ENCODE measurements at places on chromosomes 2 and 18.
A peak's percentile ranks its signal among the peaks of the same experiment; 100 is the strongest.

DNA sequence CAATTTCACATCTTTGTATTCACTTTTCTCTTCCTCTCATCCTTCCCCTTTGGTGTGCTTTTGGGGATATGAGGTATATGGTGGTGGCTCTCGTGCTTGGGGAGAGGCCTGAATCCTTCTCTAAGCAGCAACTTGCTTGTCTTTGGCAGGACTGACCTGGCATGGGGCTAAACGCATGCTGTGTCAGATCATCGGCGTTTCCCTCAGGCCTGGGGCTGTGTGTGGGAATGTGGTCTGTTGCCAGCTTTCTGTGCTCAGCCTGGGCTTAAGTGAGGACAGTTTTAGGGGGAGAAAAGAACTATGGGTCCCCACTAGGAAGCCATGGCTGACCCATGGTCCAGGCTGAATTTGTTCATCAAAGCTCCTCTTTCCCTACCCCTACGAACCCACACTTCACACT is 60.7 kb downstream of the TET3 start:
- DNase-seq: peak; percentile 70

- DNase-seq: no peak
Measured at GRCh38 chr2:95344656-95345055, 47.5 kb downstream of the KCNIP3 start.

- no peak for DNase-seq
Measured at GRCh38 chr2:133885847-133886246, 317.6 kb upstream of the NCKAP5 start.

GRCh38 chr2:122074201-122074600 is 318.8 kb downstream of the TSN start:
- no peak for DNase-seq

DNA sequence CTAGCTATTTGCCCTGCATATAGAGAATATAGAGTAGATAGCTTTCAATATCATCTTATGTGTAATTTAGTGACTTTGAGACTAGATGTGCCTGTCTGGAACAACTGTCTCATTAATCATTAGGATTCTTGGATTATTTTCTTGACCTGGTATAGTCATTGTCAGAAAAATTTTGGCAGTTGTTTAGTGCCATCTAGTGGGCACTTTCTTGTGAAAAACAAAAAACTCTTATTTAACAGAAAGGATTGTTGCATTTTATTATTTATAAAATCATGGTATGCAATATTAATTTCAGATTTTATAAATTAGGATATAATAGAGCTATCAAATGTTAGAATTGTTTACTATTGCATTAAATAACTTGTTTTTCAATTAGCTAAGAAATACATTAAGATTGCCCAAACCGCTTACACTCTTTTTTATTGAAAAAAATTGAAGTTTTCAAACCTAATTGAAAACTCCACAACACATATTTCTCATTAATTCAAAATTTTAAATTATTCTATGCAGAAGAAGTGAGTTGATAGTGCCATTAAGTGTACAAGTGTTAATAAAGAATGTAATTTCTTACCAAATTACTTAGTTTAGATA is 80.3 kb downstream of the DYNAP start:
- peak; percentile 27 for DNase-seq

GRCh38 chr2:241468476-241468781 is 40.0 kb downstream of the STK25 start:
- no peak for DNase-seq

DNA sequence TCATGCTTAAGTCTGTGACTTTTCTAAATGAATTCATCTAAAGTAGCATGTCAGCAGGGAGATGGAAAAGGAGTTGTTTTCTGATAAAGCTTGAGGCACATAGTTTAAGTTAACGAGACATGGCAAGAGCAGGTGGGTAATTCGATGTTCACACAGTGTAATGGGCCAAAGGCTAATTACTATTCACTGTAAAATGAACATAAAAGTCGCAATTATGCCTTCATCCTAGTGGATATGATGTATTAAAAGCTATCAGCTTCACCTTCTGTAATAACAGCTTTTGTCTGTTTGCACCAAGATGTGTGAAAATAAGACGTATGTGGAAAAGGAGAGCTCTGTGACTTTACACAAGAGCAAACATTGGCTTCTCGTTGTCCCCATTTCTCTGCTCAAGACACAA is 94.2 kb upstream of the CDH20 start:
- DNase-seq: no peak

DNA sequence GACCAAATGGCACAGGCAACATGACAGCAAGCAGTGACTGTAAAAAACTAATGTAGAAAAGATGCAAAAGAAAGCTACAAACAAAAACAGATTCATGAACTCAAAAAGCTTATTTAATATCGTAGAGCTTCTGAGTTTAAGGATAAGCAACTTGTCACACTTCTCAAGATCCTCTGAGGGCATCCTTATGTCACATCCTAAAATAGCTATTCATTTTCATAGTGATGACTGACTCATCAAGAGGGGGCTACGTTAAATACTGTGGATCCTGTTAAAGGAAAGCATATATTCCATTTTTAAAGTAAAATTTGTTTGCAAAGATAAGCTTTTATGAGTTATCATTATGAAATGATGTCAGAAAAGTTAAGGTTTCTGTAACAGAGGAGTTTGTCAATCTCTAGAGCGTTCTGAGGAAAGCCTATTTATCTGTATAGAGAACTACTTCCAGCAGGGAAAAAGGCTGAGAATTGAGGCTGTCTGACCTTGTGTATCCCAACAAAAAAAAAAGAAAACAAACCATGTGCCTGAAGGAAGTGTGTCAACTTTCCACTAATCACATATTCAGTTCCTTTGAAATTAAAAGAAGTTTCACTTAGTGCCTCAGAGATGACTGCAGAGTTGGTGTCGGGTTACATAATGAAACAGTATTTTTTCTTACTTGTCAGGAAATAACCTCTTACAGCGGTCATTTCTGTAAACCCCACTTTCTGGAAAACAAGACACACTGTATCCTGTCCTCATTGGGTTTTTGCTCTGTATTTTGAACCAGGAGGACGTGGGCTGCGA is 115.5 kb downstream of the ESCO1 start:
- no peak for DNase-seq

DNA sequence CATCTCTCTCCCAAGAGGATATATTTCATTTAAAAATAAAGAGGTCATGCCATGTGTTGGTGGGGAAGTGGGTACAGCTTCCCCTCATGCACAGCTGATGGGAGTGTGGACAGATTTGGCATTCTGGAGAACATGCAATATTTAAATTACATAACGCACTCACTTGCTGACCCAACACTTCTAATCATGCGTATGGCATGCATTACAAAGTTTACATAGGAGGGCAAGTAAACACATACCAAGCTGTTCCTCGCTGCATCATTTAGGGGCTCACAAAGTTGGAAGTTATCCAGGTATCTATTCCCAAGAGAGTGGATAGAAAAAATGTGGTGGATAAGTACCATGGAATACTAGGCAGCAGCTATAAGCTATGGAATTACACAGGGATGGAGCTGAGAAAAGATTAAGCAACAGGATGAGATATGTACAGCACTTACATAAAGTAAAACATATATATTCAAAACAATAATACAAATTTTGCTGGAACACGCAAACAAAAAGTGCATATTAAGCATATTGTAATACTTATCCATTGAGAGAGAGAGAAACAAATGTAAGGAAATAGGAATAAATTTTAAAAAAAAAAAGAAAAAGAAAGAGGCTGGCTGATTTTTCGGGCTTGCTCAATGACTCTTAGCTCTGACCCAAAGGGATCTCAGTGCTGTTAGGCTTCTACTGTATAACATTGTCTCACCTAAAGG is 11.0 kb downstream of the CYP1B1 start:
- no peak for DNase-seq

- DNase-seq: no peak
Measured at GRCh38 chr18:22055466-22056238, 113.7 kb upstream of the GATA6 start.

GRCh38 chr2:191178806-191179514 is 28.2 kb upstream of the STAT4 start:
- DNase-seq: no peak

DNA sequence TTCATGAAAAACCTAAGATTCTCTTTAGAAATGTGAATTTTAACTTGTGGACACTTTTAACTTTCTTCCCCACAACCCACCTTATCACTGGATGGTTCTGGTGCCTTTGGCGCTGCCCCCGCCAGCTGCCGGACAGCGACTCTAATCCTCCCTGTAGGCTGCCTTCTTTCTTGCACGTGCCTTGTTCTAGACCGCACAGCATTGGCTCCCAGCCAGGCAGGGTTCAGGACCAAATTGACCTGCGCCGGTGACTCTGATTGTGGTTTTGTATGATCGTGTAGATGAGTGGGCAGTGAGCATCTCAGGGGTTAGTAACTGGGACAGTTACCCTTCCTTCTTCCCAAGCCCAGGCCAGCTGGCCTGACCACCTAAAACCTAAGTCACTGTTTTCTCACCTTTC is 106.8 kb downstream of the ASAP2 start:
- DNase-seq: no peak

DNA sequence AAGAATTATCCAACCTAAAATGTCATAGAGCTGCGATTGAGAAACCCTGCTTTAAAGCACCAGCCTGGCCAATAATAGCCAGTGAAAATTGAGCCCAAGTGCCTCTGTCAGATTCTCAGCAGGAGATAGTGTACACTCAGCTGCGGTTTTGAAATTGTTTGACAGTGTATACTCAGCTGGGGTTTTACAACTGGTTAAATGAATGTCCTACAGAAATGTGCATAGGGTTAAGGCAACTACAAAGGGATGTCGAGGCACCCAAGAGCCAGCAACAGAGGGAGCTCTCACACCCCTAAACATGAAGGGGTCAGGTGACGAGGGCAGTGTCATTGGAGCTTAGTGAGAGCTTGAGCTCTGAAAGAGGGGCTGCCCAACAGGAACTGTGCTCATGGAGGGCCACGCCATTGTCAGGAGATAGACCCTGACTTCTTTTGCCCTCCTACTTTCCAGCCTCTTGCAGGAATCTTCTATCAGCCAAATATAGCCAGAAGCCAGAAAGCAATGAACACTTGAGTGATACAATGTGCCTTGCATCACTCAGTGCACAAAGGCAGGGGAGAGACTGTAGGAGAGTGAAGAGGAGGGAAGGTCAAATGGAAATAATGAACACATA is 15.1 kb downstream of the ACTG2 start:
- DNase-seq: peak; percentile 23

DNA sequence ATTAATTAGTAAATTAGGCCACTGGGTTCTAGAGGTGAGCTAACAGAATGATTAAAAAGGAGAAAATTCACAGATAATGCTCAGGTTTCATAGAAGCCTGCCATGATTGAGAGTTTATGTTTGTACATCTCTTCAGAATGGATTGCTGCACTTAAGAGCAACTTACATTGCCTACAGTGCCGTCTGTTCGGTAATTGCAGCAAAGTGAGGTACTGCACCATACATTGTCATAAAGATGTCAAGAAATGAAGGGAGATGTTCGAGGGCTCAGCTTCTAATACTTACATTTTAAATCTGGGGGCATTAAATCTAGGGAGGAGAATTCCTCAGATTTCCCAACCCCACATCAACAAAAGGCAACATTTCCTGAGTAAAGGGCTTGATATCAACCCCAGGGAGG is 976.2 kb upstream of the FANCL start:
- DNase-seq: no peak

DNA sequence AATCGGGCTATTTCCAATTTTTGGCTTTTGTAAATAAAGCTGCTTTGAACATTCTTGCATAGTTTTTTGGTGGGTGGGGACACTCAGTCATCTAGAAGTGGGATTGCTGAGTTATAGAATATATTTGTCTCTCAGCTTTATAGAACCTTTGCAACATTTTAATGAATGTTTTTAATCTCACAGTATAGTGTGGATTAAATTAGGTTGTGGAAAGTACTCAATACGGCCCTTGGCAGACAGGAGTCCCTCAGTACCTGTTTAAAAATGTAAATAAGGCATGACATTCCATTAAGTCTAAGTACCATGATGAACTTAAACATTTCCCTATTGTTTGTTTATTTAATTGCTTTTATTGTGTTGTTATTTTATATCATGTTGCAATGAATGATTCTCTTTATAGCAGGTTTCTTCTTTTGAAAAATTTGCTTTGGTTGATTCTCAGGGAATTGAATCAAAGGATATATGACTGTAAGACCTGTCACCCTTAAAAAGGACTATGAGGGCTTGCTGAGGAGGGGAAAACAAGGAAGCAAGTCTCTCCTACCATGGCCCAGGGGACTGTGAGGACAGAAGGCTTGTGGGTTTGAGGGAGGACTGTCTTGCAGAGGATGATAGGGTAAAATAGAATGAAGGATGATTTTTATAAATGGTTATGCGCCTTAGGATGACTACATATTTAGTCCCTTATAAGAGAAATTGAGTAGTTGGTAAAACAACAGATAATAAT is 165.1 kb downstream of the RPIA start:
- no peak for DNase-seq

DNA sequence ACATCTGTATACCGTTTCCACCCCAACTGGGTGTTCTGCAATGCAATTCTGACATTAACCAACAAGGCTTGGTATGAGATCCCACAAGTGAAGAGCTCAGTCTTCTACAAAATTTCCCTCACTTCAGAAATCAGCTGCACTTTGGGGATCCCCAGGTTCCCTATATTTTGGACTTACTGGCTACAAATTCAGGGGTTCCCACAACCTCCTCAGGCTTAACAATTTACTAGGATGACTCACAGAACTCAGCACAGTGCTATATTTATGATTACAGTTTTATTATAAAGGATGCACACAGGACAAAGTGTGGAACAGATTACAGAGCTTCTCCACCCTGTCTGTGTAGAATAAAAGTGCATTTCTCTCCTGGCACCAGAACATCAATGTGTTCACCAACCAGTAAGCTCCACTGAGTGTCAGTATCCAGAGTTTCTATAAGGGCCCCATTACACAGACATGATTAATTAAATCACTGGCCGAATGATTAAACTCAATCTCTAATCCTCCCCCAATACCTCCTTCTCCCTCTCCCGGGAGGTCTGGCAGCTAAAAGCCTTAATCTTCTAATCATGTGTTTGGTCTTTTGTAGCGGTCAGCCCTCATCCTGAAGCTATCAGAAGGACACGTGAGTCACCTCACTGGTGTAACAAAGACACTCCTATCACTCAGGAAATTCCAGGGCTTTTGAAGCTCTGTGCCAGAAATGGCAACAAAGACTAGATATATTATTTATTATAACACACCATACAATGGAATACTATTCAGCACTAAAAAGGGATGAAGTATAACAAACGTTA is 84.6 kb downstream of the SLC66A3 start:
- DNase-seq: no peak

GRCh38 chr2:197931661-197932312 is 127.4 kb downstream of the PLCL1 start:
- DNase-seq: no peak

DNA sequence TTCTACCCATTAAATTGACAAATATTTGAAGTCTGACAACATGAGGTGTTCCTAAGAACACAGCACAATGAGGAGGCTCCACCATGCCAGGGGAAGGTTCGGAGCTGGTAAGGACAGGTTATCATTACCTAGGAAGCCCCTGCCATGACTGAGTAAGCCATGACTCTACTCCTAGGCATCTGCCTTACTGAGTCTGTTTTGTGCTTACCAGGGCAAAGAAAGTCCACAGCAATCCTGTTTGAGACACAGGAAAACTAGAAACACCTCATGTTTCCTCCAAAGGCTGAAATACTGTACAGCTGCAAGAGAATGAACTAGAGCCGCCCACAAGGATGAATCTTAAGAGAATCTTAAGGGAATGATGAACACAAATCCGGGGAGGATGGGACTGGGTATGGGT is 11.6 kb downstream of the TGFBRAP1 start:
- no peak for DNase-seq

Measured in G401 (cell line).